ENCODE measurements at places on chromosomes 16 and 17.

- DNase-seq = no peak
These were observed 396.2 kb upstream of the KIF2B start for GRCh38 chr17:53426505-53426904.

GRCh38 chr17:53631486-53631885 is 191.2 kb upstream of the KIF2B start:
- no peak for DNase-seq

DNA sequence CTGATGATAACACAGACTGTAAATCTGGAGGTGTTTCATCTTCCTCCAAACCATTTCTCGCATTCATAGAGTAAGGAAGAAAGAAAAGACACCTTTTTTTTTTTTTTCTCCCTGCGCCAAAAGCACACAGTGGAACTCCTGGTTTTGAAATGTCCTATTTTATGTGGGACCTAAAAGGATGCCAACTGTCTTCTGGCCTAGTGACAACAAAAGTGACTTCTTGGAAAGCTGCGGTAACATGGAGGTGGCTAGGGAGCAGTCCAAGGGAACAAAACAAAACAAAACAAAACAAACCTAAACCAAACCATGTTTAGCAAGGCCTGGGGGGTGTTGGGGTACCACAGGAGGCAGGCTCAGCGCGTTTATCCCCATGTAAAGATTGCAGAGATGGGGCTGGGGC is 174.8 kb downstream of the XYLT1 start:
- no peak for DNase-seq

- DNase-seq = no peak
These were observed 217.1 kb upstream of the WSB1 start for GRCh38 chr17:27076814-27077213.

DNA sequence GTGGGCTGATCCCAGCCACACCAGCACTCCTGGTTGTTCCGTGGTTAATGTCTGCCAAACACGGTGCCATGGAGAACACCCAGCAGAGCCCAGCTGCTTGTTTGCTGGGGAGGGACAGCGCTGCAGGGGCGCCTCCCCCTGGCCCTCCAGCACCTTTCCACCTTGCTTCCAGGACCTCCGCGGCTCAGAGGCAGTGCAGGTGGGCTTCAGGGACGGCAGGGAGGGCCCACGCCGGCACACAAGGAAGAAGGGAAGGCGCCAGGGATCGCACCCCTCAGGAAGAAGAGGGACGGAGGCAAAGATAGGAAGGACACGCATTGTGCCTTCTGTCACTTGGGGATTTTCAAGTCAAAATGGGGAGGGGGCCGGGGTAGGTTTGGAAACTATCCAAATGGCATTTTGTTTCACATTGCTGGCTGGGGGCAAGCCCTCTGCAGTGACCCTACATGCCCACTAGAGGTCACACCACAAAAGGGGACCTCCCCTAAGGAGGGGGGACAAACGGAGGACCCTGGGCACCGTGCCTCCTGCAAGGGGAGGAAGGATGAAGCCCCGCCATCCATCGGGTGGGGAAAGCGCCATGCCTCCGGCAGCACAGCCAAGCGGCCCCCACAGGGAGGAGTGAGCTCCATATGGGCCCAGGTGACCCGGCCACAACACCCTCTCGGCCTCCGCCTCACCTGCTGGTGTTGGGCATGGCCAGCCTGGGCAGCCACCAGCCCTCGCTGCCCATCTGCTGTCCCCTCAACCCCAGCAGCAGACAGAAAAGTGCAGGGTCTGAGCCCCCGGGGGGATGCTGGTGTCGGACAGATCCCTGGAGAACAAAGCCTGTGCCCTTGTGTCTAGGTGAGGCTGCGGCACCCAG is 7.5 kb upstream of the C16orf95 start:
- DNase-seq = peak; percentile 8

GRCh38 chr17:33493566-33493965 is 200.5 kb upstream of the ASIC2 start:
- DNase-seq = no peak

GRCh38 chr17:42406615-42407288 is 16.3 kb downstream of the CAVIN1 start:
- DNase-seq = no peak

GRCh38 chr16:89843409-89844350 is 15.4 kb downstream of the SPIRE2 start:
- DNase-seq = peak; percentile 39
